ENCODE measurements at places on chromosomes 2 and 18.

DNA sequence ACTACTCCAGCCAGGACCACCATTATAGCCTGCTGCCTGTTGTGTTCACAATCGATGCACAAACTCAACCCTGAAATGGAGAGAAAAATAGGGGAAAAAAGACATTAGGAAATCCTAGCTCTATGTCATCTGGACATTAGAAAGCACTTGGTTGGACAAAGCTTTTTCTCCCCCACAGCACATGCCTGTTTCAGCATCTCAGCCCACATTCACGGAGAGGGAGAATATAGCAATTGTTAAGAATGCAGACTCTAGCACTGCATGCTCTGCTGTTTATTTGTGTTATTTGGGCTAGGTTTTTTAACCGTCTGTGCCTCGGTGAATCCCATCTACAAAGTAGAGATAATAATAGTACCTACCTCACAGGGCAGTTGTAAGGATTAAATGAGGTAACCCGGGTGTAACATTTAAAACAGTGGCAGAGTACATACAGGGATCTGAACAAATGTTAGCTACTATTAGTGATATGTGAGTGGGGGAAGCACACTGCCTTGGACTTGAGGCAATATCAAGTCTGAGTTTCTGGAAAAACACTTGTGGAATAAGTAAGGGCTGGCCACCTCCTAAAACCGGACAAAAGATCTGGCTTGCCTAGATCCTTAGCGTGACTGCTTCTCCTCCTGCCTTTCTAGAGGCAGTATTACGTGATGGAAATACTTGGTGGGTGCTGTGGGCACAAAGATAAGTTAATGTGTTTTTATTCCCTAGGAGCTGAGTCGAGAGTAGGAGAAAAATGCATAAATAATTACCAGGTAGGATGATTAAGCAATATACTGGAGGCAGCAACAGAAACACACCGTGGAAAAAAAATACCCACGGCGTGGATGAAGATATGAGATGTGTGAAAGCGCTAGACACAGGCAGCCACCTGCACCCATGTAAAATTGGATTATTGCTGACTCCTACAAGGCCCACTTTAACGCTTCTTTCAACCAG lies 1.0 kb upstream of the PPP1CB start:
- peak; percentile 58 for DNase-seq

GRCh38 chr2:164655750-164656149 lies 34.5 kb upstream of the GRB14 start:
- peak; percentile 21 for DNase-seq

DNA sequence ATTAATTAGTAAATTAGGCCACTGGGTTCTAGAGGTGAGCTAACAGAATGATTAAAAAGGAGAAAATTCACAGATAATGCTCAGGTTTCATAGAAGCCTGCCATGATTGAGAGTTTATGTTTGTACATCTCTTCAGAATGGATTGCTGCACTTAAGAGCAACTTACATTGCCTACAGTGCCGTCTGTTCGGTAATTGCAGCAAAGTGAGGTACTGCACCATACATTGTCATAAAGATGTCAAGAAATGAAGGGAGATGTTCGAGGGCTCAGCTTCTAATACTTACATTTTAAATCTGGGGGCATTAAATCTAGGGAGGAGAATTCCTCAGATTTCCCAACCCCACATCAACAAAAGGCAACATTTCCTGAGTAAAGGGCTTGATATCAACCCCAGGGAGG lies 976.2 kb upstream of the FANCL start:
- DNase-seq = no peak

- DNase-seq = peak; percentile 52
Observed at GRCh38 chr2:174337337-174338146, 2.8 kb downstream of the SP9 start.

- DNase-seq = peak; percentile 83
Observed at GRCh38 chr2:40666398-40666797, 214.5 kb upstream of the SLC8A1 start.

- DNase-seq = no peak
Observed at GRCh38 chr2:195342061-195342460, 315.0 kb upstream of the SLC39A10 start.

- peak; percentile 100 for DNase-seq
Observed at GRCh38 chr2:27798948-27799645, 27.6 kb downstream of the MRPL33 start.

DNA sequence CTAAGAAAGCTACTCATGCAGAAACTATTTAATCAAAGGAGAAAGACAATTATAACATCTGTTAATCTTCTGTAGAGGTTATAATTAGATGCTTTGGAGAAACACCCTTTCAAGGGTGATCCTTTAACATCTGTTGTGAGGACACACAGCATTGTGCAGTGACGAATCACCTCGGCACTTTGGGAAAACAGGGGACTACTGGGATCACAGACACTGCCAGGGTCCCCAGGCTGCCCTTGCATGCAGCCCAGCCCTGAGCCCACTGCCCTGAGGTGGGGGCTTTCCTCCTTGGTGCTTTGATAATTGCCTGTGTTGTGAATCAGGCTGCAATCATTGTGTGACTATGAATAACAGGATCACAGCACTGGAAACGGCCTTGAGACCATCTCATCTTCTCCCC lies 10.6 kb downstream of the NCKAP5 start:
- DNase-seq = peak; percentile 49

DNA sequence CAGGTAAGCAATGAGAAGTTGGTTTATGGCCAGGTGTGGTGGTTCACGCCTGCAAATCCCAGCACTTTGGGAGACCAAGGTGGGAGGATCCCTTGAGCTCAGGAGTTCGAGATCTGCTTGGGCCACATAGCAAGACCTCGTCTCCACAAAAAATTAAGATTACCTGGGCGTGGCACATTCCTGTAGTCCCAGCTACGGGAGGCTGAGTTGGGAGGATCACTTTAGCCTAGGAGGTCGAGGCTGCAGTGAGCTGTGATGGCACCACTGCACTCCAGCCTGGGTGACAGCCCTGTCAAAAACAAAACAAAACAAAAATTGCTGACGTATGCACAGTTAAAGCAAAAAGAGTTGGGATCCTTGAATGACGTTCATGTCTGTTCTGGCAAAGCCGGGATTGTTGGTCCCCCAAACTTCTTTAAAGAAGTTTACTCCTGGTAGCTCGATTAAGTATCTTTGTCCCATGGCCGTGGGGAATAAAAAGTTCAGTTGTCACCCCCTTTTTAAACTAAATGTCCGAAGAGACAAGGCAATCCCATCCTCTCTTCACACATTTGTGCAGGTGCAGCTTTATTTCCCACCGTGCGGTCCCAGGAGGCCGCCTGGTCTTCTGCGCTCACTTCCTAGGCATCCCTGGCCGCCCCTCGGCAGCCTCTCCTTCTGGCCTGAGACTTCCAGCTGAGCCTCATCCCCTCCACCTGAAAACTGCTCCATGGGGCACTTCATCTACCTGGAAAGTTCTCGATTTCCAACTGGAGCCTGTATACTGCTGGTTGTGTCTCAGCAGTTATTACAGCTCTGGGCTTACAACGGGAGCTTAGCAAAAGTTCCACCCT lies 762 bp upstream of the SPOPL start:
- DNase-seq = no peak

DNA sequence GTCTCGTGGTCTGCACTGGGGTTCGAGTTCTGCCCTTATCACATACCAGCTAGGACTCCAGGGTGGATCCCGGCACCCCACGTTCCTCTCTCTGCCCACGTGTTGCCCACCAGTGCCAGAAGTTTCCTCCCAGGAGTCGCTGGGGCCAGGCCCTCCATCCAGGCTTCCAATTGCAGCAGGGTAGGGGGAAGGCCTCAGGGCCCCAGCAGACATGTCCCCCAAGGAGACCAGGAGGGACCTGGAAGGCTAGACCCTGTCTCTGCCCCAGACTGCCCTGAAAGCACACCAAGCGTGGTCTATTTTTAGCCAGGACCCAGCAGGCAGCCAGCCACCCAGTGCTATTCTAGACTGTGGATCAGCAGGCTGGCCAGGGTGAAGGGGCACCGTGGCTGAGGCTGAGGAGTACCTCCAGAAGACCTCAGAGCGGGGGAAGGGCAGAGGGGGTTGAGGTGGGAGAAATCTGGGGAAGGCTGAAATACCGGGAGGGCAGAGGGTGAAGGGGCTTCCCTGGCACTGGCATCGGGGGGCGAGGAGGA lies 18.8 kb upstream of the TNS1 start:
- DNase-seq = no peak

- peak; percentile 49 for DNase-seq
Observed at GRCh38 chr2:186503827-186504606, 18.0 kb downstream of the ZC3H15 start.

DNA sequence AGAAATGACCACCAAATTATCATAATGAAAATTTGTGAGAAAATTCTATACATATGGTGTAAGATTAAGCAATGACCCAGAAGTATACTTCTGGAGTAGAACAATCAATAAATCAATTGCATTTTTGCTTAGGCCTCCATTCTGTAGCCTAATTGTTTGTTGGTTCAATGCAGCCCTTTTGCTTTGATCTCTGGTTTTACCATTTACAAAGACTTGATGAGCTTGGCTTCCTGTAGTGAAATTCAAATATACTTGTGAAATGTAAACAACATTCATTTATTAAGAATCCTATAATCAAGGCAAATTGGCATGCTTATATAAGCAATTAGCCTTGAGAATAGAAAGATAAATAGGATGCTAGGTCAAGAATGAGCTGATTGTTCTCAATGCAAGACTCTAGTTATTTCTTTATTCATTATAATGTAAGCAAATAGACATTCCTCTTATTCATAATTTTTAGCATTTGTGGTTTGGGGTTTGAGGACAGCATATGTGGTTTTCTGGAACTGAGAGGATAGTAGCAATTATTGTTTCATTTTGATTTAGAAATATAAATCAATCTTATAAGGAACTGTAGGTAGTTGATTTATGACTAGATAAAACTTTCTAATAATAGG lies 9.7 kb downstream of the FMNL2 start:
- DNase-seq = peak; percentile 13

DNA sequence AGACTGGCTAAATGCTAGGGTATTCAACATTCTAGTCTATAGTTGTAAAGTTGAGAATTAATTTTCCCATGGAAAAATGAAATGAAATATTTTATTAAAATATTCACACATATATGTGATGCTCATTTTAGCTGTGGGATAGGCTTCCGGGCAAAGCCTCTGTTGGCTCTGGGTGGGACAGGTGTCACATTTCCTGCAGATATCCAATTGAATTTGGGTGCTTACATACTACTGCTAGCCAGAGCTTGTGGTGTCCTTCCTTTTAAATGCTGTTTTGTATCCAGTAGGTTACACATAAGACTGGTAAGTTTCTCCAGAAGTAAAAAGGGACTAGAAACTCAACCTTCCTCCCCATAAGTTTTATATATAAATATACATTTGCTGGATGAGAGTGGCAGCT lies 73.8 kb downstream of the RPRM start:
- no peak for DNase-seq

GRCh38 chr2:98040331-98040939 lies 44.7 kb upstream of the TMEM131 start:
- no peak for DNase-seq

DNA sequence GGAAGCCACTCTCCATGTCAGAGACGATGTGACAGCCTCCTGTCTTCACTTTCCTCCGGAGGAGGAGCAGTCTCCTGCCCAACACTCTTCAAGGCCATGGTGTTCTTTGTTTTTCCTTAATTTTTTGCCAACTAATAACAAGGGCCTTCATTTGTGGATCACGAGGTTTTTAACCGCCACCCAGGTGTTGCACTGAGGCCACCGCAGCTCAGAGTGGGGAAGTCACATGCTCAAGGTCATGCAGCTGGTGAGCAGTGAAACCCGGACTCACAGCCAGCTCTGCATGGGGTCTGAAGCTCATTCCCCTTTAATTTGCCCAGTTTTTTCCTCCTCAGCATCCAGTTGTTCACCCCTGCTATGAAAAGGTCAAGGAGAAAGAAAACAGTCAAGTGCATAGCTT lies 19.6 kb downstream of the ENOSF1 start:
- DNase-seq = no peak

DNA sequence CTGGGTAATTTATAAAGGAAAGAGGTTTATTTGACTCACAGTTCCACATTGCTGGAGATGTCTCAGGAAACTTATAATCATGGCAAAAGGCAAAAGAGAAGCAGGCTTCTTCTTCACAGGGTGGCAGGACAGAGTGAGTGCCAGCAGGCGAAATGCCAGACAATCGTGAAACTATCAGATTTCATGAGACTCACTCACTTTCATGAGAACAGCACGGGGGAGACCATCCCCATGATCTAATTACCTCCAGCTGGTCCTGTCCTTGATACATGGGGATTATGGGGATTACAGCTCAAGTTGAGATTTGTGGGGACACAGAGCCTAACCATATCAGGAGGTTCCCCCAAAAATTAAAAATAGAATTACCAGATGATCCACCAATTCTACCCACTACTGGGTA lies 675.5 kb upstream of the SLC8A1 start:
- DNase-seq = no peak

GRCh38 chr2:38185012-38185491 lies 109.1 kb upstream of the CYP1B1 start:
- peak; percentile 23 for DNase-seq

Measured in EH (cell line).